ENCODE measurements at places on chromosomes 6 and 20.

- no peak for DNase-seq
Measured at GRCh38 chr6:148435386-148435785, 92.7 kb downstream of the SASH1 start.

DNA sequence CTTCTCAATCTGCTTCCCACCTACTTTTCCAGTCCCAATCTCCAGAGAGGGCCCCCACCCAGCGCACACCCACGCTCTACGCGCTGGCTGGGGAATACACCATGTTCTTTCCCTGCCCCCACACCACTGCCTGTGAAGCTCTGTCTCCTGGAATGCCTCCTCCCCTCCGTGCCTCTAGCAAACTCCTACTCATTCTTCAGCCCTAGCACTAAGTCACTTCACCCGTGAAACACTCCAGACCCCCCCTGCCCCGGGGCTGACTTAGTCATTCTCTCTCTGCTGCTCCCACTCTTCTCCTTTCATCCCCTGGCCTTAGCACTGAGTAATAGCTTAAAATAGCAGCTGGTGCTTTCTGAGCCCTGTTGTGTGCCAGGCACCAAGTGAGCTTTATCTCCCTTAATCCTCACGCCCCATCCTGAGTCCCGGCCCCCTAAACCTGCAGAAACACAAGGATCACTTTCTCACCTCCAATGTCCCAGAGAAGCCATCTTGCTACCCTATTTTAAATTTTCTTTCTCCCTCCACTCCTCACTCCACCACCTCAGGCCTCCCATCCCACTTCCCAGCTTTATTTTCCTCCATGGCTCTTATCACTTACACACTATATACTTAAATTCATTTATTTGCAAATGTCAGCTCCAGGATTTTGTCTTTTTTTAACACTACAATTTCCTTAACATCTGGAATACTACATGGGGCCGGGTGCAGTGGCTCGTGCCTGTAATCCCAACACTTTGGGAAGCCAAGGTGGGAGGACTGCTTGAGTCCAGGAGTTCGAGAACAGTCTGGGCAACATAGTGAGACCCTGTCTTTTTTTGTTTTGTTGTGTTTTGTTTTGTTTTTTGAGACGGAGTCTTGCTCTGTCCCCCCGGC, 6.3 kb upstream of the PARD6B start:
- no peak for DNase-seq

DNA sequence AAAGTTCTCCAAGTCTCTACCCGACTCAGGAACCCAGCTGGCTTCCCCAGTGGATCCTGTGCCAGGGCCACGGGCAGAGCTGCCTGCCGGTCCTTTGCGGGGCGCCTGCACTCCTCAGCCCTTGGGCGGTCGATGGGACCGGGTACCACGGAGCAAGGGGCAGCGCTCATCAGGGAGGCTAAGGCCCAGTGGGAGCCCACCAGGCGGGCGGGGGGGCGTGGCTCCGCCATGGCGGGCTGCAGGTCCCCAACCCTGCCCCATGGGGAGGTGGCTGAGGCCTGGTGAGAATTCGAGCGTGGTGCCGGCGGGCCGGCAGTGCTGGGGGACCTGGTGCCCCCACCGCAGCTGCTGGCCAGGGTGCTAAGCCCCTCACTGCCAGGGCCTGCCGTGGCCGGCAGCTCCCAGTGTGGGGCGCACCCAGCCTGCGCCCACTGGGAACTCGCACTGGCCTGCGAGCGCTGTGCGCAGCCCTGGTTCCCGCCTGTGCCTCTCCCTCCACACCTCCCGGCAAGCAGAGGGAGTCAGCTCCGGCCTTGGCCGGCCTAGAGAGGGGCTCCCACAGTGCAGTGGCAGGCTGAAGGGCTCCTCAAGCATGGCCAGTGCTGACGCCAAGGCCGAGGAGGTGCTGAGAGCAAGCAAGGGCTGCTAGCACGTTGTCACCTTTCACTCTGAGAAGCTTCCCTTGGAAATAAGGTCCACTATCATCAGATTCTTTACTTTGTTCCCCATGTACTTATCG, 14.8 kb upstream of the ELOVL5 start:
- no peak for DNase-seq

GRCh38 chr6:44076356-44077213, 50.7 kb downstream of the MRPL14 start:
- DNase-seq, result no peak

DNA sequence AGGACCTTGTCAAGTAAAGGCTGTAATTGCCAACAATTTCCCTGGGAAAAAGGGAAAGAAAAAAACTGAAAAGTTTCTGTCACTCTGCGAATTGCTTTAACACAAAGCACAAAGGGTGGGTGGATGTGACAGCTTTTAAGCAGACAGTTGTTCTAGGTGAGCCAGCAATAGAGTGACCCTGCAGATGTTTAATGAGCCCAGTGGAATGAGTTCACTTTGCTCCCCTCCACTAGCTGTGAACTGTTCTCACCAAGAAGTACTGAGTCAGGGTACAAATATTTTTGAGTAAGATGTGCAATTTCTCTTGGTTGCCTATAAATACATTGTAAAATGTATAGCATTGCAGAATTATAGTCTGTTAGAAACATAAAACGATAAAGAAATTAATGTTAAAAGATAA, 26.2 kb upstream of the LRRC1 start:
- DNase-seq, result no peak

- DNase-seq, result no peak
Measured at GRCh38 chr20:33145521-33145920, 22.4 kb upstream of the BPIFA2 start.

DNA sequence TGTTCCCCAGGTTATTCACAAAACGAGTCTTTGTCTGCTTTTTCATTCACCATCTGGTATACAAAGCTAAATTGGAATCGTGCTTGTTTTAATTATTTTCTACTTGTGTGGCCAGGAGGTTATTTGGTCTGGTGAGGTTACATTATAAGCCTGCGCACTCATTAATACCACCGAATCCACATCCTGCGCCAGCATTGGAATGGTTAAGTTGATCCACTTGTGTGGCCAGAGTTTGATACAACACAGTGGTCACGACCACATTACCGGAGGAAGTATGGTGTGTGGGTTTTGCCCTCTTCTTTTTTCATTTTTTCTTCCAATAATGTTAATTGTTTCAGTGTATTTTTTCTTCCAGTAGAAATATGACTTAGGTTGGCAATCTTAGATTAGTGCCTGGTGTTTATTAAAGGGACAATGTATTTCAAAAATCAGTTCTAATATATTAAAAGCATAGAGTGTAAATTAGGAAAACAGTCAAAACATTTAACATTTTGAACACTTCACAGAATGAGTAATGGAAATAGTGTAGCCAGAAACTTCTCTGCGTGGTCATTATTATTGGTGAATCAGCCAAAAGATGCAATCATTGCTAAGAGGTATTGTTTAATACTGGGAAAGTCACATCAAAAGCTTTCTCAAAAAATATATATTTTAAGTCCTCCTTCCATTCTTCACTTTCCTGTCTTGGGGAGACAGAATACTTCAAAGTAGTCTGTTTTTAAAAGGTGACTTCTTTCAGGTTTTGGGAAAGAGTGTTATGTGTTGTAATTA, 84.5 kb downstream of the JARID2 start:
- no peak for DNase-seq

DNA sequence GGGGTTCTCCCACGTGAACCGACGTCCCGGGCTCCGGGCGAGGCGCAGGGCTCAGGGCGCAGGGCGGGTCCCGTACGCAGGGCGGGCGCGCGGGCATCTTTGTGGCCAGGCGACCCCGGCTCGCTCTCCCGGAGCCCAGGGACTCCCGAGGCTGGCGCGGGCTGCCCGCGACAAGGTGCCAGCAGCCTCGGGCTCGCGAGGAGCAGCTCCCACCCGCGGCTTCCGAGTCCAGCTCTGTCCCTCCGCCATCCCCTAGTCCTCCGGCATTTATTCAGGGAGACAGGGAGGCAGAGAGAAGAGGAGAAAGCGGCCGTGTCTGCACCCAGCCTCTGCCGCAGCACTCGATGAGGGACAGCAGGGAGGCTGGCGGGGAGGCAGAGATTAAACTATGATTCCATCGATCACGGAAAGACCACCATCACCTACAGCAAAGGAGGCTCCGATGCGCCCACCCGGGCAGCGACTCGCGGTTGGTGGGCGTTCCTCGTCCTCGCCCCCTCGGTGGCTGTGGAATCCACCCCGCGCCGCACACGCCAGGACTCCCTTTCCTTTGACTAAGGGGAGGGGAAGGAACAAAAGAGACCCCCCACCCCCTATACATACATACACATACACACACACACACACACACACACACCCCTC, 1.1 kb downstream of the RGS17 start:
- no peak for DNase-seq

- no peak for DNase-seq
Measured at GRCh38 chr6:150251566-150252186, 108.8 kb downstream of the PPP1R14C start.

GRCh38 chr6:49565855-49566254, 15.4 kb downstream of the C6orf141 start:
- DNase-seq, result no peak

- DNase-seq, result no peak
Measured at GRCh38 chr6:33898771-33899170, 95.0 kb upstream of the MLN start.

DNA sequence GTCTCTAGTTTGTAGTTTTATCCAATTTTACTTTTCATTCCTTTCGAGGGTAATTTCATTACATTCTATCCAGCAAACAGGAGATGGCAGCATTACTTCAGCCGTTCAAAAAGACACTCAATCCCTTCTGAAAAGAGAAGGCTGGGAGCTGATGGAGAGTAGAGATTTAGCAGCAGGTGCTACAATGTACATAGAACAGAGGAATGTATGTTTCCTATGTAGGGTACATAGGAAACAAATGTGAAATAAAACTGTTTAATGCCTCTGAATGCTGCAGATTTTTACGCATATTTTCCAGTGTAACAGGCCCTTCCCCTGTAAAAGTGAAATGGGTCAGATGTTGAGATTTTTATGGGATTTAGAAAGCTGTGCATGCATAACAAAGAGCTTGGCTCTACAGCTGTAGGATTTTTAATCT, 16.0 kb downstream of the RPS12 start:
- DNase-seq, result no peak

GRCh38 chr6:1049170-1049569, 262.7 kb upstream of the FOXQ1 start:
- no peak for DNase-seq

GRCh38 chr6:126063512-126064146, 77.3 kb downstream of the TRMT11 start:
- DNase-seq, result no peak

DNA sequence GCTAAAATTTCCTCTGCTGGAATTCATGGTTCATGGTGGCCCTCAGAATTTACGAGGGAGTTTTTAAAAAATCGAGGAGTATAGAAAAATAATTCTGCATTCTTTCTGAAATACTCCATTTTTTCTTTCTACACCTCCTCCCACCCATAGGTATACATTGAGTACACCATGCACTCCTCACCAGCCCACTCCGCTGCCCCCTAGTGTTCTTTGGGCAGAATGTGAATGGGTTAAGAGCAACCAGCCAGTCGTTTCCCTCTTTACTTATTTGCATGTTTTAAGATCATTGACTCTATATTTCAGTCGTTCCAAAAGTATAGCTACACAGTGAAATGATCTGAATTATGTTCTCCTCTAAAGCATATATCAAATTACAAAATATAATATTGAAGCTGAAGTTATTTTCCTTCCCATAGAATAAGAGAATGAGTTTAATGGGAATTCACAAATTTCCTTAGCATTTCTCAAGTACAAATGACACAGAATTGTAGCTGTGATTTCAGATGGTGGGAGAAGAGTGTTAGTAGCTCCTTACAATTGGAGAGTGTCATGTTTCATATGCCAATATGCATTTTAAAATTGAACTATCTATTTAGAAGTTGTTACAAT, 977.7 kb upstream of the SLC35B3 start:
- no peak for DNase-seq

DNA sequence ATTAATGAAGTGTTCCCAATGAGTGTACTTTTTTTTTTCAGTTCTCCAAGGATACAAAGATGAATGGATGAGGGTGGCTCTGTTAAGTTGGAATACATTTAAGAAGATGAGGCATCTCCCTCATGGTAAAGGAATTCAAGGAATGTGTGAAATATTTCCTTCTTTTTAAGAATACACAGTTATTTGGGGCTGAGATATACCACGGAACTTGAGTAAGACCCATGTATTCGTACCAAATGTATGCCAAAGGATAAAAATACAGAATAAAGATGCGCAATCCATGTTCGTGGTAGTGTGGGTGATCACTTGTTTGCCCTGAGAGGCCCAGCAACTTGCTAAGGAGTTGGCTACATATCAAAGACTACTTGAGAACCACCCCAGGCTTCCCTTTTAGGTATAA, 164.2 kb upstream of the TCF21 start:
- DNase-seq, result no peak

DNA sequence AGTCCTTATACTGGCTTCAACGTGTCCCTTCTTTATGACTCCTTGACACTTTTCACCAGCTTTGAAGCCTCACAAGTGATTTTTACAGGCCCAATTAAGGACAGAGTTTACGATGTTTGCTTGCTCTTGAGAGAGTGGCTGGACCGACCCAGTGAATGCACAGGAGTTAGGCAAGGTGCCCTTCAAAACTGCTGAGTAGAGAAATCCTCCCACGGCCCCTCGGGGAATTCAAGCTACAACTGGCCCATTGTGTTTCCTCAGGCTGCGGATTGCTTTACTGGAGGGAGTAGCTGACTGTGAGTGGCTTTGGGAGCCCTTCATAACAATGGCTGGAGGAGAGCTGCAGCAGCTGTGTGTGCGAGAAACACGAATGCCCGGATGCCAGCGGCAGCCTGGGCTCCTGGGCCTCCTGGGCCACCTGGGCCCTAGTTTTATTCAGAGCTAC, 50.0 kb downstream of the SGK1 start:
- no peak for DNase-seq

GRCh38 chr6:119858901-119859300, 509.3 kb upstream of the MAN1A1 start:
- no peak for DNase-seq

- DNase-seq, result no peak
Measured at GRCh38 chr6:22892452-22892851, 323.1 kb downstream of the HDGFL1 start.

GRCh38 chr6:143039548-143039947, 21.1 kb upstream of the AIG1 start:
- no peak for DNase-seq

DNA sequence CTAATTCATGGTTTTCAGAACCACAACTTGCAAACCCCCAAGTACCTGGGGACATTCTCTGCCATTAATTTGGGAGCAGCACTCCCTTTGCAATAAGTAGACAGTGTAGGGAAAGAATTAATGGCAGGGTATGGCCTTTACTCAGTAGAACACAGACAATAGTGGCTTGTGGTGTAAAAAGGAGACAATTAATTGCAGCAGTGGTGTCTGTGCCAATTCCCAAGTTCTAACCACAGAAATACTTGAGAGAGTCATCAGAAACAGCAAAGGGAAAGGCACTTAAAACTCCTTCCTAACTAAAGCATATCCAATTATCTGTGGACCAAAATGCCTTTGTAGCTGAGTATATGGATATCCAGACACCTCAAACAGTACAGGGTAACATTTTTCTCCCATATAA, 257.6 kb upstream of the POU3F2 start:
- DNase-seq, result no peak

GRCh38 chr6:145332011-145332410, 403.3 kb downstream of the EPM2A start:
- no peak for DNase-seq

- DNase-seq, result no peak
Measured at GRCh38 chr6:111573892-111574797, 31.5 kb downstream of the TRAF3IP2 start.

GRCh38 chr20:64226686-64227580, 28.6 kb upstream of the PCMTD2 start:
- no peak for DNase-seq
